ENCODE measurements at places on chromosomes 4 and X. TPM values are rescaled to one million over a fixed set of nuclear protein-coding genes. Genes with fewer than 3 reads are reported as not detected.
A peak's percentile ranks its signal among the peaks of the same experiment; 100 is the strongest.

DNA sequence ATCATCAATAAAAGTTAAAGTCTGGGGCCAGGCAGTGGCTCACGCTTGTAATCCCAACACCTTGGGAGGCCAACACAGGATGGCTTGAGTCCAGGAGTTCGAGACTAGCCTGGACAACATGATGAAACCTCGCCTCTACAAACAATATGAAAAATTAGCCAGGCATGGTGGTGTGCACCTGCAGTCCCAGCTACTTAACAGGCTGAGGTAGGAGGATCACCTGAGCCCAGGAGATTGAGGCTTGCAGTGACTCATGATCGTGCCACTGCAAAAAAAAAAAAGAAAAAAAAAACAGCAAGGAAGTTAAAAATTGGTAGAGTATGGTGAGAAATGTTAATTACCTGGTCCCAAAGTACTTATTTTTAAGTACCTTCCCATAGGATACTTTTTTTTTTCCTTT lies 27.5 kb downstream of the FBXW7 start:
- no peak for DNase-seq
- no peak overlapping the region for H3K27ac ChIP-seq
- H3K36me3 ChIP-seq: peaks cover 4% of the 10 kb centered on the region
- H3K4me1 ChIP-seq: peaks cover 40% of the 10 kb centered on the region

- no peak overlapping the region for H3K27ac ChIP-seq
- peaks cover 7% of the 10 kb centered on the region for H3K4me1 ChIP-seq
- H3K36me3 ChIP-seq: no peaks in the 10 kb centered on the region
- H3K27me3 ChIP-seq: peaks cover 43% of the 10 kb centered on the region
- H3K4me3 ChIP-seq: no peak overlapping the region
These were observed 8.0 kb downstream of the SHOX start for GRCh38 chrX:638482-639131.

- H3K4me1 ChIP-seq: peaks cover 17% of the 10 kb centered on the region
- H3K36me3 ChIP-seq: no peaks in the 10 kb centered on the region
- no peak overlapping the region for H3K4me3 ChIP-seq
- no peak for DNase-seq
These were observed 101.2 kb downstream of the SMIM20 start for GRCh38 chr4:26015133-26015651.

GRCh38 chrX:46321676-46322075 lies 223.5 kb downstream of the ZNF674 start:
- H3K27ac ChIP-seq: peak overlapping the region; percentile 82
- no peaks in the 10 kb centered on the region for H3K36me3 ChIP-seq
- H3K4me3 ChIP-seq: no peak overlapping the region
- DNase-seq: no peak

DNA sequence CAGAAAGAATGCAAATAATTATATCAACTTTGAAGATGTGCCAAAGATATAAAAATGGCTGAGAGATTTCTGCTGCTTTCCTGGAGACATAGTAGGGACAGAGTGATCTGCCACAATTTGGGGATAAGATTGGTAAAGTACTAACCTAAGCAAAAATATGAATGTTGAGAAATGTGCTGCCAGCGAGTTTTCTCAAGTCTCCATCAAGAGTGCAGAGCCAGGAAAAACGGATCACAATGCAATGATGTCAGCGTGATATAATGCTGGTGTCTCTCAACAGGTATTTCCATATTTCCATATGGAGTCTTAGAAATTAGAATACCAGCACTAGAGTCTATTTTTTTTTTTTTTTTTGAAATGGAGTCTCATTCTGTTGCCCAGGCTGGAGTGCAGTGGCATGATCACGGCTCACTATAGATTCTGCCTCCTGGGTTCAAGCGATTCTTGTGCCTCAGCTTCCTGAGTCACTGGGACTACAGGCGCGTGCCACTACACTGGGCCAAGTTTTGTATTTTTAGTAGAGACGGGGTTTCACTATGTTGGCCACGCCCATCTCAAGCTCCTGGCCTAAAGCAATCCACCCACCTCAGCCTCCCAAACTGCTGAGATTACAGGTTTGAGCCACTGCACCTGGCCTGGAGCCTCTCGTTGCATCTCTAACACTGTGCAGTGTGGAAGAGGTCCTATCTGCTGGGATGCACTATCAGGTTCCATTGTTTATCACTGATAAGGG lies 893.5 kb downstream of the TRIML1 start:
- H3K4me3 ChIP-seq: no peak overlapping the region
- H3K27ac ChIP-seq: no peak overlapping the region
- no peak for DNase-seq
- H3K27me3 ChIP-seq: no peaks in the 10 kb centered on the region
- no peaks in the 10 kb centered on the region for H3K36me3 ChIP-seq

- H3K4me3 ChIP-seq: no peak overlapping the region
- no peaks in the 10 kb centered on the region for H3K36me3 ChIP-seq
- H3K4me1 ChIP-seq: no peaks in the 10 kb centered on the region
These were observed 81.7 kb downstream of the PDGFC start for GRCh38 chr4:156889616-156890594.

- DNase-seq: no peak
- H3K36me3 ChIP-seq: no peaks in the 10 kb centered on the region
- peaks cover 4% of the 10 kb centered on the region for H3K27me3 ChIP-seq
- no peak overlapping the region for H3K27ac ChIP-seq
- no peak overlapping the region for H3K4me3 ChIP-seq
These were observed 193.4 kb downstream of the UGT8 start for GRCh38 chr4:114791976-114792375.

GRCh38 chr4:6188687-6189305 lies 11.6 kb downstream of the JAKMIP1 start:
- no peak overlapping the region for H3K27ac ChIP-seq
- H3K36me3 ChIP-seq: peaks cover 19% of the 10 kb centered on the region
- no peaks in the 10 kb centered on the region for H3K27me3 ChIP-seq

The NDP gene
- total RNA-seq: not detected

The KDR gene
- not detected for total RNA-seq

The PROM1 gene
- total RNA-seq: not detected
